ENCODE measurements at places on chromosomes 7 and 10. TPM values are rescaled to one million over a fixed set of nuclear protein-coding genes. Genes with fewer than 3 reads are reported as not detected.

Gene H2BK1
- not detected for total RNA-seq

Gene URGCP
- 41.3 TPM for total RNA-seq

- DNase-seq = peak; percentile 40
Observed at GRCh38 chr7:140673063-140673773, 473 bp downstream of the ADCK2 start.

Gene CTAGE8
- not detected for total RNA-seq

GRCh38 chr10:18313140-18313530 is 172.9 kb downstream of the CACNB2 start:
- DNase-seq = no peak

- DNase-seq = no peak
Observed at GRCh38 chr7:64562256-64562625, 630 bp downstream of the ZNF680 start.

Gene MRC1
- total RNA-seq = 14.1 TPM

DNA sequence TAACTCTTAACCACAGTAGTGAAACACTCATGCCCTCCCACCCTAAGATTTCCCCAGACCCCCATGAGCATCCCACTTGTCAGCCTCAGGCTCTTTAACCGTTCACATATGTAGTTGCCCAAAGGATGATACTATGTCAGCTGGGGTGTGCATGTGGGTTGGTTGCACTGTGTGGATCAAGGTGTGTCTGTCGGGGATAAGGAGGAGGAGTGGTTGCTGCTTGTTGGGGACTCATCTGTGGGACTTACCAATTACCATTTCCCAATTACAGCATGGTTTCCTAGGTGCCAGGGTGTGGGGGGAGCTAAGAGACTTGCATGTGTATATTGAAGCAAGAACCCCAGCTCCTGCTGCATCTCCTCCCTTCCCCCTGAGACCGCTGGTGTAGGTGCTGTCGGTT is 48.8 kb downstream of the CELF2 start:
- no peak for DNase-seq

GRCh38 chr10:75613685-75614504 is 182.5 kb downstream of the LRMDA start:
- DNase-seq = no peak

Data from psoas muscle (tissue), 8 donors.